ENCODE measurements at places on chromosomes 11 and 22.

GRCh38 chr11:42593441-42593840 is 718.4 kb upstream of the API5 start:
- H3K4me1 ChIP-seq = no peaks in the 10 kb centered on the region
- DNase-seq = no peak
- no peak overlapping the region for H3K4me3 ChIP-seq

- H3K36me3 ChIP-seq = peaks cover 43% of the 10 kb centered on the region
- H3K27me3 ChIP-seq = no peaks in the 10 kb centered on the region
- peaks cover 43% of the 10 kb centered on the region for H3K4me1 ChIP-seq
These were observed 15.6 kb upstream of the WDR74 start for GRCh38 chr11:62854825-62855570.

- peak overlapping the region; percentile 68 for H3K27ac ChIP-seq
- H3K27me3 ChIP-seq = no peaks in the 10 kb centered on the region
- no peak overlapping the region for H3K4me3 ChIP-seq
- DNase-seq = peak; percentile 31
These were observed 5.4 kb downstream of the MCHR1 start for GRCh38 chr22:40684728-40685127.

DNA sequence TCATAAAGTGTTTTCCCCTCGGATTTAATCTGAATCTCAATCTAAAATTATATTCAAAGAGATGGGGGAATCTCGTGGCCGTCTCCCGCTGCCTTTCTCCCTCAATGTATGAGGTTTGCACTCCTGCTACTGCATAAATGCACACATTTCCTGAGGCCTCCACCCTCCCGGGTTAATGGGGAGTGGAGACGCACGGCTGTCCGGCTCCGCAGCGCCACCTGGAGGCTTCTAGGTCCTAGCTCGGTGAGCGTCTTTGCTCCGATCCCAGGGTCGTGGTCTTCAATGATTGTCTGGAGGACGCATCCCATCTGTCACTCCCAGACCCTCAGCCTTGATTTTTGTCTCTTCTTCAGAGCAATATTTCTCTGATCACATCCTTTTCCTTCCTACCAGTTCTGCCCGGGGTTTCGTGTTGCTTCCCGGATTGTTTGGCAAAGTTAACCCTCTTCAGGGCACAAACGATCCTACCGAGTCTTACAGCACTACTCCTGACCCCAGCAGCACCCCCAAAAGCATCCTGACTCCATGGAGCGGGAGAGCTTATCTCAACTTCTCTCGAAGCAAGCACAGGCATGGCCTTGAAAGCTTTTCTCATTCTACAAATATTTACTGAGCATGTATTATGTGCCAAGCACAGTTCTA is at the start of gene LMO1:
LMO1 (minus strand) TSS at position 110 of the 642 bp plus-strand sequence. CDS start 516 bp downstream, outside the sequence.
- no peaks in the 10 kb centered on the region for H3K36me3 ChIP-seq
- H3K4me1 ChIP-seq = no peaks in the 10 kb centered on the region
- H3K4me3 ChIP-seq = no peak within 1 kb of the TSS
- H3K27ac ChIP-seq = no peak within 1 kb of the TSS
- H3K27me3 ChIP-seq = peaks cover 10% of the 10 kb centered on the region

- H3K36me3 ChIP-seq = no peaks in the 10 kb centered on the region
- no peak overlapping the region for H3K27ac ChIP-seq
- no peaks in the 10 kb centered on the region for H3K27me3 ChIP-seq
- no peak overlapping the region for H3K4me3 ChIP-seq
These were observed 25.4 kb downstream of the TRIM44 start for GRCh38 chr11:35688023-35688422.

Measured in DND-41 (cell line).